Effector memory CD4-positive, alpha-beta T cell (primary cell): ENCODE measurements at places on chromosomes 6 and 20.

- no peaks in the 10 kb centered on the region for H3K36me3 ChIP-seq
- no peaks in the 10 kb centered on the region for H3K4me1 ChIP-seq
- DNase-seq: no peak
- no peak overlapping the region for H3K27ac ChIP-seq
- H3K4me3 ChIP-seq: no peak overlapping the region
Measured at GRCh38 chr20:60518022-60518421, 559.8 kb downstream of the CDH26 start.

GRCh38 chr6:45532721-45533210 is 155.0 kb upstream of the SUPT3H start:
- no peaks in the 10 kb centered on the region for H3K4me1 ChIP-seq
- no peaks in the 10 kb centered on the region for H3K36me3 ChIP-seq
- no peaks in the 10 kb centered on the region for H3K27me3 ChIP-seq
- no peak overlapping the region for H3K27ac ChIP-seq
- no peak for DNase-seq
- H3K4me3 ChIP-seq: no peak overlapping the region

DNA sequence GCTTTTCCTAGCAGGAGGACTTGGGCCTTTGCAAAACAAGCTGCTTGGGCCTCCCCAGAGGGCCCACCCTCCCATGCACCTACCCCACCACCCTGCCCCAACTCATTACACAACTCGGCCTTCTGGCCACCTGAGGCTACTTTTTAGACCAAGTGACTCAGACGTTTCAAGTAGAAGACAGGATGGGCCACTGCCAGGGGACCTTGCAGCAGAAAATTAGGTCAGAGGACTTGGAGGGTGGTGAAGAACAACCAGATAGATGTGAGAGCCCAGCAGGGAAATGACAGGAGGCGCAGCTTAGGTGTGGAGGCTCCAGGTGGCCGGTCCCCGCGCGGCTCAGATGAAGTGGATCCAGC is 1.4 kb downstream of the PPP1R3D start:
- DNase-seq: no peak
- H3K27me3 ChIP-seq: no peaks in the 10 kb centered on the region
- peaks cover 12% of the 10 kb centered on the region for H3K36me3 ChIP-seq
- no peak overlapping the region for H3K4me3 ChIP-seq
- no peak overlapping the region for H3K27ac ChIP-seq
- peaks cover 5% of the 10 kb centered on the region for H3K4me1 ChIP-seq

- H3K4me3 ChIP-seq: no peak overlapping the region
- H3K27ac ChIP-seq: no peak overlapping the region
- H3K27me3 ChIP-seq: peaks cover 6% of the 10 kb centered on the region
Measured at GRCh38 chr6:157368359-157369049, 12.5 kb upstream of the ZDHHC14 start.

DNA sequence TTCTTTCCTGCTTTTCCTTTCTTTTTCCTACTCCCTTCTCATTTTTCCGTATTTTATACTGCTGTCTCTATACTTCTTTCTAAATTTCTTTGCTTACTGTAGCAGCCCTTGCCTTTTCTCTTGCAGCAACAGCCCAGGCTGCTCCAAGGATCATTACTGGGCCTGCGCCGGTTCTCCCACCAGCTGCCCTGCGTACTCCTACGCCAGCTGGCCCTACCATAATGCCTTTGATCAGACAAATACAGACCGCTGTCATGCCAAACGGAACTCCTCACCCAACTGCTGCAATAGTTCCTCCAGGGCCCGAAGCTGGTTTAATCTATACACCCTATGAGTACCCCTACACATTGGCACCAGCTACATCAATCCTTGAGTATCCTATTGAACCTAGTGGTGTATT is 148.8 kb downstream of the QKI start:
- H3K4me3 ChIP-seq: no peak overlapping the region
- H3K36me3 ChIP-seq: peaks cover 13% of the 10 kb centered on the region
- no peaks in the 10 kb centered on the region for H3K27me3 ChIP-seq
- H3K27ac ChIP-seq: no peak overlapping the region
- DNase-seq: no peak

- H3K4me3 ChIP-seq: no peak overlapping the region
- DNase-seq: no peak
- H3K27ac ChIP-seq: no peak overlapping the region
- no peaks in the 10 kb centered on the region for H3K36me3 ChIP-seq
Measured at GRCh38 chr20:25178563-25179438, 16.7 kb upstream of the ENTPD6 start.

DNA sequence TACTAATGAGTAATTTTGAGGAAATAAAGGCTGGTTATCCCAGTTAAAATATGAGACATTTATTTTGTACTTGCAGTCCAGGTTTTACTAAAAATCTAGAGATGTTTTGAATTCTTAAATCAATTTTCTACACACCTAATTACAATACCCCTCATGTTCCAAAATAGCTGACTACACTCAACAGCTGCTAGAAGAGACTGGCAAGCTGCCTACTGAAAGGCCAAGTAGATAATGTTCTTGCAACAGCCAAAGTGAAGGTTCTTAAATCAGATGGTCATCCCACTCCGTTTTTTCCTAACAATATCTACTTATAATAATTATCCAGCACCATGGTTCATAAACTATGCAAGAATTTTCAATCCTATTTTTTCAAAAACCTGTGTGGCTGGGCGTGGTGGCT is 69.0 kb downstream of the DTNBP1 start:
- H3K4me3 ChIP-seq: no peak overlapping the region
- H3K4me1 ChIP-seq: peaks cover 2% of the 10 kb centered on the region
- H3K27me3 ChIP-seq: no peaks in the 10 kb centered on the region

GRCh38 chr6:161091972-161092701 is 100.6 kb downstream of the MAP3K4 start:
- peaks cover 53% of the 10 kb centered on the region for H3K36me3 ChIP-seq
- no peaks in the 10 kb centered on the region for H3K27me3 ChIP-seq
- no peak overlapping the region for H3K27ac ChIP-seq
- H3K4me1 ChIP-seq: no peaks in the 10 kb centered on the region
- DNase-seq: no peak

GRCh38 chr6:157879873-157880254 is 56.8 kb downstream of the SNX9 start:
- no peak overlapping the region for H3K4me3 ChIP-seq
- no peak overlapping the region for H3K27ac ChIP-seq
- H3K4me1 ChIP-seq: peaks cover 10% of the 10 kb centered on the region

- DNase-seq: no peak
- no peak overlapping the region for H3K4me3 ChIP-seq
- H3K27me3 ChIP-seq: no peaks in the 10 kb centered on the region
- H3K4me1 ChIP-seq: no peaks in the 10 kb centered on the region
- H3K27ac ChIP-seq: no peak overlapping the region
Measured at GRCh38 chr20:59743767-59744485, 139.6 kb downstream of the PHACTR3 start.

- H3K27me3 ChIP-seq: no peaks in the 10 kb centered on the region
- H3K36me3 ChIP-seq: peaks cover 37% of the 10 kb centered on the region
- peaks cover 23% of the 10 kb centered on the region for H3K4me1 ChIP-seq
Measured at GRCh38 chr6:31541059-31541657, 645 bp downstream of the DDX39B start.

- no peaks in the 10 kb centered on the region for H3K4me1 ChIP-seq
- no peak overlapping the region for H3K4me3 ChIP-seq
- no peak overlapping the region for H3K27ac ChIP-seq
Measured at GRCh38 chr6:105886814-105887544, 199.2 kb upstream of the PRDM1 start.

- DNase-seq: no peak
- peak overlapping the region; percentile 95 for H3K27ac ChIP-seq
- H3K27me3 ChIP-seq: no peaks in the 10 kb centered on the region
- peak overlapping the region; percentile 92 for H3K4me3 ChIP-seq
Measured at GRCh38 chr6:63571361-63572043, 778 bp upstream of the LOC128125822 start.

- DNase-seq: no peak
- H3K4me1 ChIP-seq: no peaks in the 10 kb centered on the region
- no peaks in the 10 kb centered on the region for H3K27me3 ChIP-seq
- no peak overlapping the region for H3K27ac ChIP-seq
Measured at GRCh38 chr6:45870531-45870930, 145.1 kb downstream of the CLIC5 start.

- DNase-seq: no peak
- peak overlapping the region; percentile 68 for H3K27ac ChIP-seq
- peaks cover 10% of the 10 kb centered on the region for H3K4me1 ChIP-seq
- H3K36me3 ChIP-seq: no peaks in the 10 kb centered on the region
- no peaks in the 10 kb centered on the region for H3K27me3 ChIP-seq
Measured at GRCh38 chr6:16712931-16713484, 48.3 kb downstream of the ATXN1 start.

DNA sequence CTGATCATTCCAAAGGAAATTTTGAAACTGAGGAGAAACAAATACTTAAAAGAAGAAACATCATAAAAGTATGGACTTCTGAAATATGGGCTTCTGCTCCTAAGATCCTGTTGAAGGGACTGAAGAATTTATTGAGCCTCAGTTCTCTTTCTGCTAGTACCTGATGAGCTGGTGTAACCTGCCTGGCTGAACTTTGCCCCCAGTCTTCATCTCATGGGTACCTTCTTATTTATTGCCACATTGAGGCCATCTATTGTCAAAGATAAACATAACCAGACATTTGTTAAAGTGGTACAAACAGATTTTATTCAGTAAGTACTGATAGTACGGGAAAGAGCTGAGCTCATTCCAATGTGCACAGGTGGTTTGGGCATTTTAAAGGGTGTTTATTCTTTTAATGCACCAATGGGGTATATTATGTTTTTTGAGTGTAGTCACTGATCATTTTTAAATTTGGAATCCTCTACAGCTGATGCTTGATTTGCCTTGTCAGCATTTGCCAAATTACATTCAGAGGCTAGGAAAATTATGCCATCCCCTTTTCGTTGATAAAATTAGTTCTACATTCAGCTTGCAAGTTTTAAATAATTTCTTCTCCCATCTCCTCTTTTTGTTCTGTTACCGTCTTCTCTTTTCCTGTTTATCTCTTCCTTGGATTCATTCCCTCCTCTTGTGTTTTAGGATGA is 118.2 kb downstream of the PRIM2 start:
- H3K27ac ChIP-seq: no peak overlapping the region
- H3K27me3 ChIP-seq: no peaks in the 10 kb centered on the region
- no peaks in the 10 kb centered on the region for H3K4me1 ChIP-seq
- H3K36me3 ChIP-seq: no peaks in the 10 kb centered on the region
- DNase-seq: no peak
- no peak overlapping the region for H3K4me3 ChIP-seq
